Right renal pelvis (tissue), 4 donors: ENCODE measurements at places on chromosomes 12 and 14.
A peak's percentile ranks its signal among the peaks of the same experiment; 100 is the strongest.

DNA sequence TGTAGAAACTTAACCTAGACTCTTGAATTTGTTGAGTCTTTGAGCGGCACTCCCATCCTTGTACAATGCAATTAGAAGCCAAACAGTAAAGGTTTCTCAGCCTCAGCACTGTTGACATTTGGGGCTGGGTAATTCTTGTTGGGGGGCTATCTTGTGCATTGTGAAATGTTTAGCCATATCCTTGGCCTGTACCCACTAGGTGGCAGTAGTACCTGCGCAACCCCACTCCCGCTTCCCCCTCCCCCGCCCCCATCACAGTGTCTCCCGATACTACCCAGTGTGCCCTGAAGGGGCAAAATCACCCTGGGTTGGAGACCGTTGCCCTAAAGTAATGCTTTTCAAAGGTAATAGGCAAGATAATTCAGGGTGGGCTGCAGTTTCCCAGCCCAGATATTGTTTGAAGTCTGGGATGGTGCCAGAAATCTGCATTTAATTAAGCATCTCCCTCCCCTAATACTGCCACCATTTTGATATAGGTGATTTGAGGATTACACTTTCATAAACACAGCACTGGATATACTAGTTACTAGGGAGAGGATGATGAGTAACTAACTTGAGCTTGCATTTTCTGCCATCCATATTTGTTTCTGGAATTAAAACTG is 1.8 kb downstream of the COX6A1 start:
- peak; percentile 25 for DNase-seq

DNA sequence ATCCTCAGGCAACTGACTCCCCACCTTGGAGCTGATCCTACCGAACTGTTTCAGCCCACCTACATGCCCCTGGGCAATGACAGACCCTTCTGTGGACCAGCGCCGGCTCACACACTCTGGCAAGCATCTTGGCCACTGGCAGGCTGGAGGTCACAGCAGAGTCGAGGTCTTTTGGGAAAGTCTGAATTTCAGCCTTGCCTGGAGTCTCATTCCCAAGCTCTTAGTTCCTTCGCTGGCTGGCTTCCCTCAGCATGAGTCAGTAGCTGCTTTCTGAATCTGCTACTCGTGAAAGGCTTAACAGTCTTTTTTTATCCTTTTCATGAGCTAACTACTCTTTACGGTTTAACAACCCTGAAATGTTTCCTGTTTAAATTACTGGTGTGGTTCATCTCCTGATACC is 44.5 kb downstream of the ASCL4 start:
- DNase-seq, result no peak

GRCh38 chr14:51236314-51236713 is 3.7 kb upstream of the TMX1 start:
- DNase-seq, result no peak

DNA sequence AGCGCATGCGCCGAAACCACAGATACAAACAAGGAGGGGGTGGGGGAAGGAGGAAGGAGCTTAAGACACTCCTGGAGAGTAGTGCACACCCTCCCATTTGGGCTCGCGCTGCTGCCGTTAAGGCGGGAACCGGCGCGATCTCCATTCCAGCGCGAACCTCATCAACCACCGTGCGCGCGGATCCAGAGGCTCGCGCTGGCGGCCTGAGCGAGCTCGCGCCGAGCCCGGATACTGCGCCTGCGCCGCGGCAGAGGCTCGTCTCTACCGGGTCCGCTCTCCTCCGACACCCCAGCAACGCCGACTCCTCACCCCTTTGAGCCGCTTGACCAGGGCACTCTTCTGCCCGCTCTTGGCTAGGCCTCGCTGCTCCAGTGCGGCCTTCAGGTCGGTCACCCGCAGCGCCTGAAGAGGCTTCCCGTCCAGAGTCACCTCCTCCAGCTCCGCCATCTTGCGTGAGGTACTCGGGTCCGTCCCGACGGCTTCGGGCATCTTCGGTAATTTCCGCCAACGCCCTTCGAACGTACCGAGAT is at the start of gene ACIN1:
TSS of gene ACIN1 (minus strand) at position 471 of the 530 bp plus-strand sequence. CDS start at position 447, 24 bp downstream.
- DNase-seq, result peak; percentile 78

GRCh38 chr12:2291182-2291832 is 238.5 kb downstream of the CACNA1C start:
- DNase-seq, result no peak

- DNase-seq, result no peak
These were observed 23.6 kb downstream of the IRF2BPL start for GRCh38 chr14:77004711-77005460.

GRCh38 chr12:27899151-27899661 is 73.3 kb downstream of the PTHLH start:
- DNase-seq, result no peak

- no peak for DNase-seq
These were observed 17.7 kb upstream of the ITPK1 start for GRCh38 chr14:93133464-93133863.

DNA sequence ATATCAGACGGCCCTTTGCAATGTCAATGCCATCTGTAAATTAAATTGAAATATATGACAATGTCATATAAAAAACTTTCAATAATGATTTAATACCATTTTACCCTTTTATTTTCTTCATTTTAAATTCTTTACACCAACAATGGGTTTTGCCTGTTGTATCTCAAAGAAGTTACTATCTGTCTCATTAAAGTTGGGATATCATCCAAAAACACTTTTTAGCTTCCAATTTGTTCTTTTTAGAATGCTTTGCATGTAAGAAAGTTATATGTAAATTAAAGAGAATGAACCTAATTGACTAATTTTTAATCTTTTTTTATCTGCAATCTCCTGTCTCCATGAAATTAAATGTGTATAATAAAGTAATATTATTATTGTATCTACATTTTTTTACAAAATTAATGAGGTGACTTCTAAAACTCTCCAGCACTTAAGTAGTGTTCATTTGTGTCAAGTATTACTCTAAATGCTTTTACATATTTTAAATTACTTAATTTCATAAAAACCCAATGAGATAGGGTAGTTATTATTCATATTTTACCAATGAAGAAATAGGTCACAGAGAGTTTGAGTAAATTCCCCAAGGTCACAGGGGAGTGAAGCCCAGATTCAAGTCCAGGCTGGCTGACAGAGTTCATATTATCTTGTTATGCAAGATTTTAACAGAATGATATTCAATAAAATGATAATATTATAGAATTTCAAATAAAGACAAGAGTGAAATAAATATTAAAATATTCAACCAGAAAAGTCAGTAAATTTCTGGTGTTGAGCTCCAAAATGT is 673.0 kb upstream of the FLRT2 start:
- no peak for DNase-seq

- peak; percentile 64 for DNase-seq
These were observed 381.1 kb downstream of the SEC23A start for GRCh38 chr14:38721822-38722431.

- no peak for DNase-seq
These were observed 7.1 kb upstream of the PGF start for GRCh38 chr14:74962493-74962892.

GRCh38 chr14:68592948-68593556 is 199.8 kb downstream of the ZFP36L1 start:
- DNase-seq, result no peak

DNA sequence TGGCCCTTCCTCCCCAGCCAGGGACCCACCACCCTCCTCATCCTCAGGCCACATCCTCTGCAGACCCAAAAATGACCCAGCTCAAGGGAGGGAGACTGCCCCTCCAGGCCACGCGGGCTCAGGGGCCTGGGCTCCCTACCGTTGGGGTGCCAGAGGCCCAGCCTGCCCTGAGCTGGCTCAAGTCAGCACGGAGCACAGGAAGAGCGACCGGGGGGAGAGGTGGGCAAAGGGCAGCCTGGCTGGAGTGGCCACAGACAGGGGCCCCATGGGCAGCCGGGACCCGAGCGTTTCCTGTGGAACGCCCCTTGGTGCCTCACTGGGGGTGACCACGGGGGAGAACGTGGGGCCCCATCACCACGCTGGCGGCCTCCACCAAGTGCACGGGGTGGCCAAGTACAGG is 10.7 kb downstream of the JAG2 start:
- DNase-seq, result no peak

DNA sequence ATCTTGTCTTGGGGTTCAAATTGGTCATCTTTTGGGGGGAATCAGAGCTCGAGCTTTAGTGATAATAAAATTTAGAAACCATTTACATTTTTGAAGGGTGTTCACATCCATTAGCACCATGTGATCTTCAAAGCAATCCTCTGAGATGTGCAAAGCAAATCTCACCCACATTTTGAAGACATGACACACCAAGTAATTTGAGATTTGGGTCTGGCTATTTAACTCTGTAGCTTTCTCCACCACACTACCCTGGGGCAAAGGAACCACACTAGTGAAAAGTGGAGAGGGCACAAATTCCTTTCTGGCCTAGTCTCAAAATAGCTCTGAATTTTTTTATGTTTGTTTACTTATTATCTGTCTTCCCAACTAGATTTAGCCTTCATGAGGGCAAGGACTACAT is 46.6 kb upstream of the TMEM233 start:
- no peak for DNase-seq

DNA sequence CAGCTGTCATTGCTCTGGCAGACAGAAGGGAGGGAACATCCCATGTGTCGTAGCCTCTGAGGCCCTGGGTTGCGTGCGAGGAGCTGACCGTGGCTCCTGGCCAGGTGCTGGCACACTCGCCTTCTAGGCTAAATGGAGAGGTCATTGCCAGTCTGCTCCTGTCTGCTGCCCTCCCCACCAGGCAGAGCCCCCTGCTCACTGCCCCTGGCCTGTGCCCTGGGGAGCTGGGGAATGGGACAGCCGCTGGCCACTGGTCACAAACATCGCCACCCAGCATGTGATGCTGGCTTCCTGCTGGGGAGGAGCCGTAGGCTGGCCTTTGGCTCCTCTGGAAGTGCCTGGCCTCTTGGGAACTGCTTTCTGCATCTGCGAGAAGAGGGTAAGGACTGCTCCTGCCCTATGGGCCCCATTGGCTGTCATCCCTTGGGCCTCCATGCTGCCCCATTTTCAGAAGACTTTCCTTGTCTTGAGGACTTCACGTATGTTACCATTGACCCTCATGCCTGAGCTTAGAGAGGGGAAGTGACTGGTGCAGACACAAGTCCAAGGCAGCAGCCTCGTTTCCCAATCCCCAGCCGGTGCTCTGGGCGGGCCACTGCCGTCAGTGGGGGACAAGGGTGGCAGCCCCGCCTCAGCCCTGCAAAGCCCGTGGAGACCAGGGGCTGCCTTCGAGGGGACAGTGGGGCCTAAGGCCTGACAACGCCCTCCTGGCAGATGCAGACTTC is 2.0 kb upstream of the TNFAIP2 start:
- DNase-seq, result no peak

DNA sequence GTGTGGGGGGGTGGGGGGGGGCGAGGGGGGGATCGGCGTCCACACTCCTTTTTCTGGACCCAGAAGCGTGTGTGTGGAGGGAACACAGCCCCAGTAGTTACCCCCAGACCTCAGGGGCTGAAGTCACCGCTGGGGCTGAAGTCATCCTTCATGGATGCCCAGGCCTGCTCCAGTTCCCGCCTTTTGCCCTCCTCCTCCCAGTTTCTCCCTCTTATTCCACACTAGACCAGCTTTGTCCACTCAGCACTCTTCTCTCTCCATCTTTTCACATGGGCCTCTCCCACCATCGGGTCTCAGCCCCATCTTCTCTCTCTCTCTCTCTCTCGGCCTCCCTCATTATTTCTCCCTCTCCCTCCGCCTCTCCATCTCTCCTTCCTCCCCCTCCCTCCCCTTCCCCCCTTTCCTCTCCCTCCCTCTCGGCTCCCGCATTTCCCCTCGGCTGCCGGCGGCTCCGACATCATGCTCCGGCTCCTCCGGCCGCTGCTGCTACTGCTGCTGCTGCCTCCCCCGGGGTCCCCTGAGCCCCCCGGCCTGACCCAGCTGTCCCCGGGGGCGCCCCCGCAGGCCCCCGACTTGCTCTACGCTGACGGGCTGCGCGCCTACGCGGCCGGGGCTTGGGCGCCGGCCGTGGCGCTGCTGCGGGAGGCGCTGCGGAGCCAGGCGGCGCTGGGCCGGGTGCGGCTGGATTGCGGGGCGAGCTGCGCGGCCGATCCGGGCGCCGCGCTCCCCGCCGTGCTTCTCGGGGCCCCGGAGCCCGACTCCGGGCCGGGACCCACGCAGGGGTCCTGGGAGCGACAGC is at the start of gene P3H3:
TSS of gene P3H3 (plus strand) at position 426 of the 799 bp plus-strand sequence. CDS start at position 460, 34 bp downstream.
- DNase-seq, result no peak

DNA sequence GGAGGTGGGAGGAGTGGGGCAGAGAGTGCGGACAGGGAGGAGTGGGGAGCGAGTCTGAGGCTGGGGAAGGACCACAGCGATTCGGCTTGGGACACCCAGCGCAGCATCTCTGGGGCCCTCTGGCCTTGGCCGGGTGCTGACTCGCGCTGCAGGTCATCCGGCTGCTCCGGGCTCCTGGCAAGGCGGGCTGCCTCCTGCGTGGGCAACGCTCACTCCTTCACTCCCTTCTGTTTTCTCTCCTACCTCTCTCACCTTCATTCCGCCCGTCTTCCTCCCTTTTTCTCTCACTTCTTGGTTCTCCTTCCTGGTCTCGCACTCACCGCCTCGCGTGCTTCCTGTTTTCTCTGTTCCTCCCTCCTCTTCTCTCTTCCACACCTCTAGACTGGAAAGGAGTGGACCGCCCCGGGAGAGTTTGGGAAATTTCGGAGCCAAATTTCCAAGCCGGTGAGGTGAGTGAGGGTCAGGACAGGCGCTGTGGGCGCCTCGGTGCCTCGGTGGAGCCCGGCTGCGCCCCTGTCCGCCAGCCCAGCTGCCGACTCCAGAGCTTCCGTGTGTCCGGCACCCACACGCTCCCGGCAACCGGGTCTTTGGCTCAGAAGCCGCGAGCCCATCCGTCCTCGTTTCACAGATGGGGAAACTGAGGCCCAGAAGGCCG is 86.7 kb downstream of the B4GALNT3 start:
- DNase-seq, result no peak

GRCh38 chr12:93287149-93287548 is 90.6 kb upstream of the NUDT4 start:
- no peak for DNase-seq

DNA sequence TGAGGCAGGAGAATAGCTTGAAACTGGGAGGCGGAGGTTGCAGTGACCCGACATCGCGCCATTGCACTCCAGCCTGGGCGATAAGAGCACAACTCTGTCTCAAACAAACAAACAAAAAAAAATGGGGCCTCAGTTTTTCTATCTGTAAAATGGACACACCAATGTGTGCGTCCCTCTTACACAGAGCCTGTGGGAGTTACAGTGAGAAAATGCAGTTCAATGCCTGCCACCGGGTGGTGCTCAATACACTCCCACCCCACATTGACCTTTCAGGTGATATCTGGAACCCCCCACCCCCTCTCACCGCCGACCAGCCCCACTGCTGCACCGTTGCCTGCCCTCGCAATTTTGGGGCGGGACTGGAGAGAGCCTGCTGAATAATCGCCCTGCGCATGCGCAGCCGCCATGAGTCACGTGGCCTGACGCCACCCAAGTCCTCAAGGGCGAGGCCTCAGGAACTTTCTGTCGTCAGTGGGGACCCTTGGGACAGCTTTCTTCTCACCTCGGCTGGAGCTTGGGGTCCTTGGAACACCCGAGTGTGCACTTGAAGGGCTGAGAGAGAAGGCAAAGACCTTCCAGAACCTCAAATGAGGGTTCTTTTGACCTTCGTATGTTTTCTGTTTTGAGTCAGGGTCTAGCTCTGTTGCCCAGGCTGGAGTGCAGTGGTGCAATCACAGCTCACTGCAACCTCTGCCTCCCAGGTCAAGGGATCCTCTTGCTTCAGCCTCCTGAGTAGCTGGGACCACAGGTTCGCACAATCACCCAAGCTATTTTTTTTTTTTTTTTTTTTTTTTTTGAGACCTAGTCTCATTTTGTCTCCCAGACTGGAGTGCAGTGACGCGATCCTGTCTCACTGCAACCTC is 14.6 kb upstream of the CABP1 start:
- DNase-seq, result no peak
